ENCODE measurements at places on chromosomes 11 and 22. TPM values are rescaled to one million over a fixed set of nuclear protein-coding genes. Genes with fewer than 3 reads are reported as not detected.

The SPI1 gene
- total RNA-seq: not detected

The EXPH5 gene
- total RNA-seq: 2.0 TPM

The LBHD1 gene
- 21.3 TPM for total RNA-seq

The MTA2 gene
- total RNA-seq: 270 TPM

The CALCA gene
- total RNA-seq: not detected

- no peaks in the 10 kb centered on the region for H3K36me3 ChIP-seq
- peaks cover 5% of the 10 kb centered on the region for H3K4me1 ChIP-seq
- H3K4me3 ChIP-seq: no peak overlapping the region
- H3K27ac ChIP-seq: no peak overlapping the region
Measured at GRCh38 chr11:119155733-119156492, 7.1 kb downstream of the ABCG4 start.

- DNase-seq: no peak
- peaks cover 2% of the 10 kb centered on the region for H3K27me3 ChIP-seq
- no peak overlapping the region for H3K27ac ChIP-seq
- peaks cover 9% of the 10 kb centered on the region for H3K4me1 ChIP-seq
- no peak overlapping the region for H3K4me3 ChIP-seq
- no peaks in the 10 kb centered on the region for H3K36me3 ChIP-seq
Measured at GRCh38 chr11:60164550-60165075, 18.3 kb downstream of the MS4A6A start.

- H3K36me3 ChIP-seq: peaks cover 72% of the 10 kb centered on the region
- peaks cover 8% of the 10 kb centered on the region for H3K4me1 ChIP-seq
- no peak for DNase-seq
- H3K27ac ChIP-seq: no peak overlapping the region
- H3K27me3 ChIP-seq: no peaks in the 10 kb centered on the region
Measured at GRCh38 chr11:14812757-14813156, 79.3 kb downstream of the CYP2R1 start.

DNA sequence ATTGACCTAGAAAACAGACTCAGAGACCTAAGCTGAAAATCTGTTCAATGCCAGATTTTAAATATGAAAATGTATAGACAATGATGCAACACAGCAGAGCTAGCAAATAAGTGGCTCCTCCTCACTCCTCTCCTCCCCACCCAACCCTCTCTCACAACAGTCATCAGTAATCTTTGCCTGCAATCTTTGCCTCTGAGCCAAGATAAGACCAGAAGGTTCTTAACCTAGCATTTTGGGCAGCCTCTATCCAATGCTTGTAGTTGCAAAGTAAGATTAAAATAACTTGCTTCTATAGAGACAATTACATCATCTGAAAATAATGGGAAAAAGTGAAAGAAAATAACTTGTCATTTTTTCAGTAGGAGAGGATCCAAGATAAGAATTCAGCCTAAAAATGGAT is 117.3 kb downstream of the PARVA start:
- no peaks in the 10 kb centered on the region for H3K4me1 ChIP-seq
- no peak for DNase-seq
- H3K27me3 ChIP-seq: peaks cover 18% of the 10 kb centered on the region
- H3K4me3 ChIP-seq: no peak overlapping the region
- H3K36me3 ChIP-seq: no peaks in the 10 kb centered on the region

DNA sequence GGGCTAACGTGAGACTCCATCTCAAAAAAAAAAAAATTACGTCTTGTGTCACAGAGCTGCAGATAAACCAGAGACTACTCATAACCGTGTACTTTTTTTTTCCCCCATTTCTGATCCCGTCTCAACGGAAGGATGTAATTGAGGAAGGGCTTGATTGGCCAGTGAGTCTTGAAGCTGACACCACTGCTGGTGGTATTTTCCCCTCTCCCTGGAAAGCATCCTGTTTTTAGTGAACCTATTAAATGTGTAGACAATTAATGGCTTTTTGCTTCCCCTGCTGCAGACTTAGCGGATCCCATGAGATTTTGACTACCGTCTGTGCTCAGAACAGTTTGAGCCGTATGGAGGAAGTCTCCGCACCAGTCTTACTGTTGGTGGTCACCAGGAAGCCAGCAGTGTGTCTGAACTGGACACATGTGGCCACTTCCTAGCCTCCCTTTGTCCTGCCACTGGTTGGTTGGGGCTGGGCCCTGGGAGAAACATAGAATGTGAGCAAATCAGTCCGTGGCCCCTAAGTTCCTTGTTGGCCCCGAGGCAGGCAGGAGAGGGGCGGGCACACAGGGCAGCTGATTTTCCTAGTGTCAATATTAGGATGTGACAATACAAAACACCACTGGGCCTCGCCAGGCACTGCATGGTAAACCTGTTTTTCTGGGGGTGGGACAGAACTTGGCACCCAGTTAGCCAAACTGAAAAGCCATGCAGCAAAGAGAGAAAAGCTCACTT is 3.1 kb downstream of the BIK start:
- no peaks in the 10 kb centered on the region for H3K36me3 ChIP-seq
- peaks cover 24% of the 10 kb centered on the region for H3K27me3 ChIP-seq
- peaks cover 9% of the 10 kb centered on the region for H3K4me1 ChIP-seq
- H3K27ac ChIP-seq: no peak overlapping the region
- DNase-seq: no peak

GRCh38 chr11:27348340-27348873 is 14.6 kb downstream of the CCDC34 start:
- H3K27me3 ChIP-seq: no peaks in the 10 kb centered on the region
- H3K27ac ChIP-seq: no peak overlapping the region
- H3K4me3 ChIP-seq: no peak overlapping the region
- H3K36me3 ChIP-seq: peaks cover 7% of the 10 kb centered on the region

GRCh38 chr11:34235189-34235588 is 122.6 kb downstream of the ABTB2 start:
- no peak overlapping the region for H3K4me3 ChIP-seq
- no peaks in the 10 kb centered on the region for H3K36me3 ChIP-seq
- peaks cover 29% of the 10 kb centered on the region for H3K4me1 ChIP-seq

DNA sequence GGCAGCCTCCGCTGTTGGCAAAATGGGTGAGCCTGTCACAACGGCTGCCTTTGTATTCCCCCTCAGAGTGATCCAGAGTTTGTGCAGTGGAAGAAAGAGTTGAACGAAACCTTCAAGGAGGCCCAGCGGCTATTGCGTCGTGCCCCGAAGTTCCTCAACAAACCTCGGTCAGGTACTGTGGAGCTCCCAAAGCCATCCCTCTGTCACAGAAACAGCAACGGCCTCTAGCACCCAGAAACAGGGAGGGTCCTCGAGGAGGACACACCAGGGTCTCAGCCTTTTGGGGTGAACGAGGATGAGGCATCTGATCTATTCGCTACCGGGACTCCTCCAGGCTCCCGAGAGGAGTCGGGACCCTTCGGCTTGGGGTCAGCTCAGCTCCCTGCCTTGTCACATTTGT is 19.8 kb upstream of the MYO18B start:
- no peaks in the 10 kb centered on the region for H3K27me3 ChIP-seq
- no peak overlapping the region for H3K27ac ChIP-seq

GRCh38 chr11:62921201-62921572 is at the start of gene CHRM1:
Gene CHRM1 (minus strand): TSS chr11:62921363. CDS start chr11:62911100, 10,263 bp downstream.
- H3K36me3 ChIP-seq: no peaks in the 10 kb centered on the region
- peaks cover 56% of the 10 kb centered on the region for H3K27me3 ChIP-seq
- H3K27ac ChIP-seq: no peak within 1 kb of the TSS
- peaks cover 17% of the 10 kb centered on the region for H3K4me1 ChIP-seq

DNA sequence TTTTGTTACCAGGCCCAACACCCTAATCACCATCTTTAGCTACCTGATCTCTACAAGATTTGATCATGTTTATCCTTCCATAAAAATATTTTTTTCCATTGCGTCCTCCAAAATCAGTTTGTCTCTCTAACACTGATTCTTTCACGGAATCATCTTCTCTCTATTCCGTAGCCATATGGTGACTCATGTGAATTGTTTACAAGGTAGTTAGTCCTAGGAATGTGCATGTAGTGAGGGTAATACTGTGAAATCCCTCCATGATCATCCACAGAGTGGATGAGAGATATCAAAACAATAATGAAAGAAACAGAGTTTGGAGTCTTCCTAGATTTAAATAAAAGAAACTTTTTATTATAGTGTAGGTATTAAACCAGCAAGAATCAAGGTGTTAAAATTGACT is 230.2 kb downstream of the METTL15 start:
- H3K4me3 ChIP-seq: no peak overlapping the region
- no peaks in the 10 kb centered on the region for H3K4me1 ChIP-seq
- no peaks in the 10 kb centered on the region for H3K36me3 ChIP-seq
- no peaks in the 10 kb centered on the region for H3K27me3 ChIP-seq
- H3K27ac ChIP-seq: no peak overlapping the region
- no peak for DNase-seq

GRCh38 chr11:84800755-84801346 is 826.3 kb downstream of the DLG2 start:
- H3K27me3 ChIP-seq: no peaks in the 10 kb centered on the region
- H3K27ac ChIP-seq: no peak overlapping the region
- DNase-seq: no peak
- H3K4me3 ChIP-seq: no peak overlapping the region
- H3K4me1 ChIP-seq: no peaks in the 10 kb centered on the region
- no peaks in the 10 kb centered on the region for H3K36me3 ChIP-seq

DNA sequence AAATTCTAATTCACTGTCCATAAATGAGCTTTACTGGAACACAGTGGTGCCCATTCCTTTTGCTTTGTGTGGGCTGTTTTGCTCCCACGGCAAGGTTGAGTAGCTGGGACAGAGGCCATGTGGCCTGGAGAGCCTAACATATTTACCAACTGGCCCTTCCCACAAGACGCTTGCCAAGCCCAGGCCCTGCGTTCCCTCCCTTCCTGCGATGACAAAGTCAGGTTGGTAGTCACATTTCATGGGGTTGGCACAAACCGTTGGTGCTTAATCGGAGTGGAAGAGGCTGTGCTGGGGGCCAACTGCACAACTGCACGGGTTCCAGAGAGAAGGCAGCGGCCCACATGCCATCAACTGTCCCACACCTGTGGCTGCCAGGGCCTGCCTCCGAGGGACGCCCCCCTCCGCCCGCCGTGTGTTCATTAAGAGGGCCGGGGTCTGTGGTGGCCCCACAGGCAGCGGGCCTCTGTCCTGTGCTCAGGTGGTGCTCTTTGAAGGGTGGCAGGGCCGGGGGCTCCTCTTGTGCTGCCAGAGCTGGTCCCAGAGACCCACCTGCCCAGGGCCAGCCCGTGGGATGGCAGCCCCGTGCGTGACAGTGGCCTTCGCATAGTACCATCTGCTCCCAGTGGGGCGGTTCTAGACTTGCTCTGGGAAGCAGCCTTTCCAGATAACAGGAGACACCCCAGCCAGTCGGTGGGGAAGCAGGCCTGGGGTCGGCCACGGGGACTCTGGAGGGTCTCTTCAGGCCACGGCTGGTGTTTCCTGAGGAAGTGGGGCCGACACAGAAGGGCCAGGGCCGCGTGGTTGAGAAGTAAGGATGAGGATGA is 81.5 kb upstream of the CLDN5 start:
- no peak overlapping the region for H3K27ac ChIP-seq
- H3K36me3 ChIP-seq: peaks cover under 1% of the 10 kb centered on the region
- H3K27me3 ChIP-seq: no peaks in the 10 kb centered on the region
- no peak for DNase-seq
- H3K4me1 ChIP-seq: peaks cover 65% of the 10 kb centered on the region
- no peak overlapping the region for H3K4me3 ChIP-seq

DNA sequence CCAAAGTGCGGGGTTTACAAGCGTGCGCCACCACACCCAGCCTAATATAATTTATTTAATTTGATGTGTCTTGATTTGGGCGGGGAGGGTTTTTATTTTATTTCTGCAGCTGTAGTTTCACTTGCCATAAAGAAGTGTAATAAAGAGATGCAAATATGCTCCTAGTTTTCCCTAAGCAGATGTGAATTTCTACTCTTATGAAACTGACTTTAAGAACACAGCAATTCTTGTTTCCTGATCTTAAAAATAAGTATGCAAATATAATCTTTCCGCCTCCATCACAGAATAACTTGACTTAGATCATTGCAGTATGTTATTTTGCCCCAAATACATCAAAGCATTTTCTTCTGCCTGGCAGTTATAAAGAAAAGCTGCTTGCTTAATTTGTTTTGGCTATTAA is 4.4 kb downstream of the SPCS2 start:
- DNase-seq: no peak
- no peak overlapping the region for H3K27ac ChIP-seq
- no peak overlapping the region for H3K4me3 ChIP-seq
- H3K4me1 ChIP-seq: peaks cover 58% of the 10 kb centered on the region

DNA sequence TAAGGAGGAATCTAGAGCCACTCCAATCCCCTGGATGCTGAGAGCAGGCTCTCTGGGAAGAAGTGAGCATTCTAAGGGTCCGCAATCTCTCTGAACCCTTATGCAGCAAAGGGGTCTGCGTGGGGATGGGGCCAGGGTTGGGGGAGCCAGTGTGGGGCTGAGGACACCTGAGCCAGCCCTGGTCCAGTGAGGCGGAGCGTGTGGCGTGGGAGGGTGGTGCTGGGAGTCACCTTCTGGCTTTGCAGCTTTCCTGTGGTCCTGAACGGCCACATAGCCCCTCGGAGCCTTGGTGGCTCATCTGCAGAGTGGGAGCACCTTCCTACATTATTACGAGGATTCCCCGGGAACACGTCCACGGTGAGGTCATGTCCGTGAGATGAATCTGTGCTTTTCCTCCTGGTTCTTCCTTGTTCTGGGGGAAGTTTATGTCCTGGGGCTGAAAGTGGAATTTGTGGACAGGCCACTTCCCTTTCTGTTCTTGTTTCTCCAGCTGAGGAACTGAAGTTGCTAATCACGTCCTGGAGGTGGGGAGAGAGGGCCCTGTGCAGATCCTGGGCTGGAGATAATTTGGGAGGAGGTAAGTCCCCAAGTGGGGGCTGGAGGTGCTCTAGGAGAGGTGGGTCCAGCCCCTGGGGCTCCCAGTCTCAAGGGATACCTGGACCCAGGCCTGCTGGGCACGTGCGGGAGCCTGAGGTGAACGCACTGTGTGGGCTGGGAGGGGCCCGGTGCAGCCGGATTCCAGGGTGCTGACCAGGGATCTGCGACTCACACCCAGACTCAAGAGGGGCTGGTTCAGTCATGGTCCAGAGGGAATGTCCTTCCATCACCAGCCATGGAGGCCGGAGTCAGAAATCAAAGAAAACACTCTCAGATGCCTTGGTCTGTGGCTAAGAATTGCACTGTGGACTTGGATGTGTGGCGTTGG is 6.1 kb downstream of the MRGPRE start:
- peaks cover 5% of the 10 kb centered on the region for H3K27me3 ChIP-seq
- peaks cover 9% of the 10 kb centered on the region for H3K4me1 ChIP-seq
- no peak overlapping the region for H3K27ac ChIP-seq
- no peaks in the 10 kb centered on the region for H3K36me3 ChIP-seq

GRCh38 chr22:49345896-49346295 is 481.8 kb downstream of the BRD1 start:
- H3K27me3 ChIP-seq: peaks cover 3% of the 10 kb centered on the region
- no peaks in the 10 kb centered on the region for H3K36me3 ChIP-seq
- DNase-seq: no peak
- H3K4me1 ChIP-seq: no peaks in the 10 kb centered on the region

GRCh38 chr11:60954421-60954820 is 2.4 kb upstream of the SLC15A3 start:
- no peak overlapping the region for H3K27ac ChIP-seq
- H3K4me1 ChIP-seq: peaks cover 29% of the 10 kb centered on the region
- H3K4me3 ChIP-seq: no peak overlapping the region
- no peaks in the 10 kb centered on the region for H3K36me3 ChIP-seq

GRCh38 chr22:48169227-48169626 is 1406.8 kb downstream of the TBC1D22A start:
- DNase-seq: no peak
- no peaks in the 10 kb centered on the region for H3K4me1 ChIP-seq
- no peaks in the 10 kb centered on the region for H3K27me3 ChIP-seq
- no peaks in the 10 kb centered on the region for H3K36me3 ChIP-seq
- H3K4me3 ChIP-seq: no peak overlapping the region

GRCh38 chr22:42799461-42800405 is 57.3 kb downstream of the ARFGAP3 start:
- peaks cover 6% of the 10 kb centered on the region for H3K4me1 ChIP-seq
- DNase-seq: no peak
- peaks cover 8% of the 10 kb centered on the region for H3K36me3 ChIP-seq
- no peak overlapping the region for H3K27ac ChIP-seq

GRCh38 chr22:40212121-40212520 is 34.4 kb downstream of the TNRC6B start:
- H3K27me3 ChIP-seq: no peaks in the 10 kb centered on the region
- peaks cover 81% of the 10 kb centered on the region for H3K4me1 ChIP-seq
- DNase-seq: no peak
- no peak overlapping the region for H3K4me3 ChIP-seq

All from activated CD4-positive, alpha-beta T cell treated with anti-CD3 and anti-CD28 coated beads, Interleukin-2, amount 10 ng/mL, durations not matched to agents 7 days and 5 days (primary cell).